ENCODE measurements at places on chromosomes 2 and 18.

GRCh38 chr18:26656431-26656943 is 108.1 kb upstream of the KCTD1 start:
- no peak for DNase-seq

DNA sequence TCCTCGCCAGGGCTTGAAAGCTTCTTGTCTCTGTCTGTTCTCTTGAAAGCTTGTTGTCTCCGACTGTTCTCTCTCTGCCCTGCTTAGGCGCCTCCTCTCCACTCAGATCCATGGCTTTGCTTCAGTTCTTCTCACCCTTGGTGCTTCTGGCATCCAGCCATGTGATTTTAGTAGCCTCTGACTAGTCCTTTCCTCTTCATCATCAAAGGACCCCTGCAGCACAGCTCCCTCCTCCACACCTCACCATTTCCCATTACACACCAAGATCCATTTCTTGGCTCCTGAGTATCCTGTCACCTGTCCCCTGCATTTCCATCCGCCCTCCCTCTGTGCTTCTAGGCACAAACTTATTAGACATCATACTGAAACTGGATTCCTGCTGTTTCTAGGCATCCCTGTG is 59.4 kb downstream of the ZNF236 start:
- no peak for DNase-seq

GRCh38 chr18:8561123-8561910 is 47.9 kb upstream of the RAB12 start:
- DNase-seq, result no peak

GRCh38 chr18:63684718-63685117 is 18.0 kb upstream of the SERPINB11 start:
- DNase-seq, result no peak

DNA sequence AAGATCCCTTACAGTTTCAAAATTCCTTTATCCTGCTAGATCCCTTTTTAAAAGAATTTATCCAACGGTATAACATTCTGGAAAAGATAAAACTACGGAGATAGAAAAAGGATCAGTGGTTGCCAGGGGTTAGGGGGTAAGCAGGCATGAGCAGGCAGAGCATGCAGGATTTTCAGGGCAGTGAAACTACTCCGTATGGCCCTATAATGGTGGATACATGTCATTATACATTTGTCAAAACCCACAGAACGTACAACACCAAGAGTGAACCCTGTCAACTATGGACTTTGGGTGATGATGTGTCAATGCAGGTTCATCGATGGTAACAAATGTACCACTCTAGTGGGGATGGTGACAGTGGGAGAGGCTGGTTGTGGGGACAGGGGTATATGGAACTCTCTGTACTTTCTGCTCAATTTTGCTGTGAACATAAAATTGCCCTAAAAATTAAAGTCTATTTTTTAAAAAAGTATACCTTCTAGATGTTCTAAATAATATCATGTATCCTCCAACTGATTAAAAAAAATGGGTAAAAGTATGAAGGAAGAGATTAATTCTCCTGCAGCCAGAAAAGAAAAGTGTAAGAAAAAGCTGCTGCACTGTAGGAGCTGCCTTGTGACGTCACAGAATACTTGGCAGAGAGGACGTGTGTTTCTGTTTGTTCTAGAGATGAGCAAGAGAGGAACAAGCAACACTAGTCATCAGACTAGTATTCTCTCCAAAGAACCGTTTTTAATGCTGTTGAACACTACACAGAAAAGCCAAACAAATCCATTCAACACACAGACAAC is 23.6 kb downstream of the ANKRD44 start:
- peak; percentile 42 for DNase-seq

- no peak for DNase-seq
These were observed 13.6 kb upstream of the TEX51 start for GRCh38 chr2:126884861-126885750.

DNA sequence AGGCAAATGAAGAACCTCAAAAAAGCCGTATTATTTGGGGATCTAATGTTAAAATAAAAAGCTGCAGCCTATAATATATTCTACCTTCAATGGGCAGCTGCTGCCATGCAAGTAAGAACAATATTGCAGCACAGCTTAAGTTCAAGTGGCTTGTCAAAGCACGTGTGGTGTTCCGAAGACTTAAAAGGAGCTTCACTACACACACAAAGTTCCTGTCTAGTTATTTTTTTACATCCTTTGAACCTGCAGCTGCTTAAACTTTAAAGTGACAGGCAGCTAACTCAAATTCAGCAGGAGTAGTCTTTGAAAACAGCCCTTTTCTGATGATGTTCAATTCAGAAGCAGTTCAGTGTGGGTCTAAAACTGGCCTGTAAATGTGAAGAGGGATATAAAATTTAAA is 85.8 kb upstream of the XIRP2 start:
- no peak for DNase-seq

DNA sequence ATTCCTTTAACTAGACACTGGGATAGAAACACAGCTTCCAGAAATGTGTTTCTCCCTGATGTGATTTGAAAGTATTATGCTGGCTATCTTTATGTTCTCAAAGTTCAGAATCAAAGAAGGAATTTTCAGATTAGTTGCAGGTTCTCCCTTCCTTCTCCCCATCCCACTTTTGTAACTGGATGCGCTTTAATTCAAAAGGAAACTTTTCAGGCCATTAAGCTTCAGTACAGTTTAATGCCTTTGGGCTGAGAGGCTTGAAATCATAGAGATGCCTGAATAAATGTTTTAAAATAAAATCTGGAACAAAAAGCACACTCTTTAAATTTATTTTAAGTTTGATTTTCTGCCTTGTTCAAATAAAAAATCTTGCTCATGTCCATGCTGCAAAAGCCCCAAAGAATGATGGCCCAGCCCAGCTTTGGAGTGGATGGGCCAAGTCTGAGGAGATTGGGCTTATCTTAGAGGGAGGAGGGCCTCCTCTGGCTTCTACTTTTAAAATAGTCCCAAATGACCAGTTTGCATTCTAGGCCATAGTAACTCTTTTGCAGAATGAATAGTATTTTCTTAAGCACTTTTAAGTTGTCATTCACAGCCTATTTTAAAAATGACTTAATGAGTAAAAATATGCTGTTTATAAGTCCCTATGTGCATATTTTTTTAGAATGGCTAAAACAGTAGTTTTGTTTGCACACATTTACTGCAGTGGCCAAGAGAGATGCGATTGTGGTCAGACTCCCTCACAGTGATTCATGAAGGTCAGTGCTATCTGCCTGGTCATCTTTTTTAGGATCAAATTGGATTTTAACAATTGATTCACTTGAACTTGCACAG is 129.2 kb downstream of the MTX2 start:
- no peak for DNase-seq

DNA sequence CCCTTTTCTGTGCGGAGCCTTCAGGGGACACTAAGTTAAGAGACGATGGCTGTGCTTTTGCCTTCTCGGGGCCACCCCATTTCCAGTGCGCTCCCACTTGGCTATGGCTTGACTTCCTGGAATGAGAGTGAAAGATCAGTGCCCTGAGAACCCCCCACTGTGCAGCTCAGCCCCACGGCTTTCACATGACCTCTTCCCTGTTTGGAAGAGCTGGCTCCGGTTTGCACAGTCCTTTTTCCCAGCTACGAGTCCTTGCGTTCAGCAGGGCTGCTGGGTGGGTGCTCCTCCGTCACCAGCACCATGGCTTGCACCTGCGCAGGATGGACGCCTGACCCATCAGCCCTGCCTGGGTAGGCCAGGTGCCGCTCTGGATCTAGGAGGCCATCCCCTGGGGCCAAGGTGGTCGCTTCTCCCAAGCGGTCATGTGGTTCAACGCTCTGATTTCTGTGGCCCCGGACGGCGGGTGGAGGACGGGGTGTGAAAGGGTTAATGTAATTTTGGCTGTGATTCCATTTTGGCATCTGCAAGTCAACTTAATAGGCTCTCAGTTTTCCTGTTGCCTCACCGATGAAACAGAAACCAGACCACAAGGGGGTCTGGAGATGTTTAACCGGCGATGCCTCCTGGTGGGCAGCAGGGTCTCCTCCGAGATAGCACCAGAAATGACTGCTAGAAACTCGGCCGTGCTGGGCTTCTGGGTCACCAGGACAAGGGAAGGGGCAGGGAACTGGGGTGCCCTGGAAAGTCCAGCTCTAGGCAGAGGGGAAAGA is 113.1 kb upstream of the HAAO start:
- no peak for DNase-seq

All from activated naive CD8-positive, alpha-beta T cell treated with anti-CD3 and anti-CD28 coated beads for 36 hours (primary cell).